Gastroesophageal sphincter (tissue), 4 donors: ENCODE measurements at places on chromosomes 5 and 9.

DNA sequence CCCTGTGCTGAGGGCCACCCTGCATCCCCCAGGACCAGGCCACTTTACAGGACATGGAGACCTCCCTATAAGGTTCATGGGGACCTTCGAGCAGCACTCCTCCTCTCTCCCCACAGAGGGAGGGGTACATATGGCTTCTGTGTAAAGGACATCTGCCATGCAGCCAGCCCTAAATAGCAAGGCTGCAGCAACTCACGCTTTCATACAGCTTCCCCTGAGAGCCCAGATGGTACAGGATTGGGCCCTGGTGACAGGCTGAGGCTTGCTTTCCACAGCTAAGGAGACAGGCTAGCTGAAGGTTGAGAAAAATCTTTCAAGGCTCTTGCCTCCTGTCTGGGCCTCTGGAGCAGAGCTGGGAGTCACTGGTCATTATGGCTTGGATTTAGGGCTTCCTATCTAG, 147.0 kb upstream of the ZNF366 start:
- no peaks in the 10 kb centered on the region for H3K4me1 ChIP-seq
- no peaks in the 10 kb centered on the region for H3K36me3 ChIP-seq
- ATAC-seq = no peak
- H3K4me3 ChIP-seq = no peak overlapping the region

DNA sequence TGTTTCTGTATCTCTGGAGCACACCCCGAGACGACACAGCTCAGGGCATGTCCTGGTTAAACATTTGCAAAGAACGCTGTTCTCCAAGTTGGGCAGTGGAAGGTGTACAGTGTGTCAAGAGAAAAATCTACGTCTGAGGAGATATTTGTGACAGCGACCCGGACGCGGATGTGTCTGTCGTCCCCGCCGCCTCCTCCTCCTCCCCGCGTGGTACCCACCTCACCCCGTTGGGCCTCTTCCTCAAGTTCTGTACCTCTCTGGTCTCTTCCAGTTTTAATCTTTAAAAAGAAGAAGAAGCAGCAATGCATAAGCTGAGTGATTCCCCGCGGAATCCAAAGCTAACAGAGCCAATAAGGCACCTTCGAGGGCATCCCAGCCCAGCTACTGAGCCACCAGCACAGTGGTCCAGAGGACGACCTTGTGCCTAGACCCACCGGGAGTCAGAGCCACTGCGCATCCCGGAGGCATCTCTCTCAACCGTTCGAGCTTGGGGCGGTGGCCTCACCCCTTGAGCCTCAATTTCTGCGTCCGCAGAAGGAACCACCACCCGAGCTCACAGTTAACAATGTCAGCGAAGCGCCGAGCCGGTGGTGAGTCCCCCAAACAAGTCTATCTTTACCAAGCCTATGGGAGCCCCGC, 467 bp downstream of the C9orf78 start:
- H3K36me3 ChIP-seq = no peaks in the 10 kb centered on the region
- ATAC-seq = peak; percentile 21
- no peaks in the 10 kb centered on the region for H3K27me3 ChIP-seq
- H3K4me1 ChIP-seq = no peaks in the 10 kb centered on the region
- H3K27ac ChIP-seq = peak overlapping the region; percentile 96

- no peak overlapping the region for H3K27ac ChIP-seq
- H3K27me3 ChIP-seq = no peaks in the 10 kb centered on the region
- H3K4me1 ChIP-seq = no peaks in the 10 kb centered on the region
Measured at GRCh38 chr5:72523960-72524582, 16.9 kb upstream of the ZNF366 start.

DNA sequence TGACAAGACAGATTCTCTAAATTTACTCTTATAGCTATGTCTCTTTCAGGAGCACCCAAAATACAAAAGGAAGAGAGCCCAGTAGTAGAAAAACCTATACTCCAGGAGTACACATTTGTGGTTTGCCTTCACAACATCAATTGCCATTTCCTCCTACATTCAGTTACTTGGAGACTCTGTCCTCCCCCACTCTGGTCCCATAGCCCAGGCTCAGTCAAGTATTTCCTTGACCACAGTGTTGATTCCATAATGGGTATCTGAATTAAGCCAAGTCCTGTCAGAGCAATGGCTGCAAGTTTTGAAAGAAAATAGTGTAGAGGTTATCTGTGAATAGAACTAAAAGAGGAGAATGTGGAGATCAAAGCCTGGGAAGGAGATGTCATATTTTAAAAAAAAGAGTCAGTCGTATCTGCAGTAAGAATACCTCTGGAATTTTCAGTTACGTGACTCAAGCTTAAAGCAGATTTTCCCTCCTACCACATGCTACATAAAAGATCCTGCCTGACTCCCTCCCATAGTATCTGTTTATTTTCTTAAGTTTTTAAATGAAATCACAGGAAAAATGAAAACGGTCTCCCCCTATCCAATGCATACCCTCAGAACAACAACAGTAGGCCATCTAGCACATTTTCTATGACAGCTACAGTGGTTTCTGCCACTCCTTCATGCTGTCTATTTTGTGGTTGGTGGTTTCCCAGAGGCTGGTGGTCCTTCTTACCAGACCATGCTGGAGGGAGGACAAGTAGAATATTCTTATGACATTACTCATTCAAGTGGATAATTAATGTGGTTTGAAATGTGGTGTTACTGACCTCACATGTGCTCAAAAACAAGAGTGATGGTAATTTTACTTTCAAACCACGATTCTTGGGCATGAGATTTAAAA, 249.7 kb upstream of the TMEM161B start:
- H3K4me3 ChIP-seq = no peak overlapping the region
- H3K27ac ChIP-seq = no peak overlapping the region
- no peak for ATAC-seq

GRCh38 chr5:17910318-17910717, 276.1 kb downstream of the TAF11L14 start:
- no peaks in the 10 kb centered on the region for H3K4me1 ChIP-seq
- H3K27me3 ChIP-seq = no peaks in the 10 kb centered on the region
- no peaks in the 10 kb centered on the region for H3K36me3 ChIP-seq
- no peak overlapping the region for H3K27ac ChIP-seq
- no peak overlapping the region for H3K4me3 ChIP-seq

GRCh38 chr9:138094028-138094427, 216.4 kb downstream of the CACNA1B start:
- no peak overlapping the region for H3K27ac ChIP-seq
- ATAC-seq = no peak
- H3K4me1 ChIP-seq = no peaks in the 10 kb centered on the region
- no peaks in the 10 kb centered on the region for H3K36me3 ChIP-seq
- H3K27me3 ChIP-seq = no peaks in the 10 kb centered on the region

DNA sequence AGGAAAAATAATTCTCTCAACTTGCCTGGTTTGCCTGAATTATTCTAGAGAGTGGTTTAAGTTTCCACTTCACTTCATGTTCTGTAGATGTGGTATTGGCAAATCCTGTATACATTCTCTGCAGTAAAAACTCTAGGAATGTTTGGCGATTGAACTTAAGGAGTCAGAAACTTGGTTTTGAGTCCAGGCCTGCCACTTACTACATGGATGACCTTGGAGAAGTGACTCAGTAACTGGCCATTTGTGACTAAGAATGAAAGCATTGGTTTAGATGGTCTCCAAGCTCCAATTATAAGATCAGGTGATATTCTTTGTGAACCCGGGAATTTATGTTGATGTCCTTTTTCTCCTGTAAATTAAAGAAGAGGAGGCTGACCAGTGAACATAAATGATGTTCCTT, 233.8 kb downstream of the GAS1 start:
- no peaks in the 10 kb centered on the region for H3K27me3 ChIP-seq
- no peaks in the 10 kb centered on the region for H3K36me3 ChIP-seq
- no peak overlapping the region for H3K27ac ChIP-seq
- H3K4me3 ChIP-seq = no peak overlapping the region

GRCh38 chr5:94223235-94223634, 395.2 kb downstream of the KIAA0825 start:
- H3K36me3 ChIP-seq = no peaks in the 10 kb centered on the region
- H3K27me3 ChIP-seq = no peaks in the 10 kb centered on the region
- no peak overlapping the region for H3K27ac ChIP-seq
- H3K4me1 ChIP-seq = no peaks in the 10 kb centered on the region
- ATAC-seq = no peak

DNA sequence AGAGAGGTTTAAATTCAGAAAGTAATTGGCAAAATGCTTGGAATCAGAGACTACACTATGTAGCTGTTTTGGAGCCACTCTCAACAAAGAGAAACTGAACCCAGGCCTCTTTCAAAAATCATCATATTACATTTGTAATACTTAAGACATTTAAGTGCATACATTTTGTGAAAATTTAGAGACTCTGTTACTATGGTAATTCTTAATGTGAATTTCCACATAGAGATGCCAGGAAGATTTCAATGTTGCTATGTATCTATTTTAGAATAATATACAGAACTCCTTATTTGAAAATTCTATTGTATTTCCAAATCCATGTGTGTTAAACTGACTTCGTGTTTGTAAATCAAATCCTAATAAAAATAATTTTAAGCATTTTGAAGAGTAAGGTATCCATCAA, 1260.9 kb upstream of the C9orf72 start:
- no peaks in the 10 kb centered on the region for H3K27me3 ChIP-seq
- no peaks in the 10 kb centered on the region for H3K4me1 ChIP-seq
- no peak overlapping the region for H3K4me3 ChIP-seq
- no peak for ATAC-seq
- no peaks in the 10 kb centered on the region for H3K36me3 ChIP-seq
- H3K27ac ChIP-seq = no peak overlapping the region

DNA sequence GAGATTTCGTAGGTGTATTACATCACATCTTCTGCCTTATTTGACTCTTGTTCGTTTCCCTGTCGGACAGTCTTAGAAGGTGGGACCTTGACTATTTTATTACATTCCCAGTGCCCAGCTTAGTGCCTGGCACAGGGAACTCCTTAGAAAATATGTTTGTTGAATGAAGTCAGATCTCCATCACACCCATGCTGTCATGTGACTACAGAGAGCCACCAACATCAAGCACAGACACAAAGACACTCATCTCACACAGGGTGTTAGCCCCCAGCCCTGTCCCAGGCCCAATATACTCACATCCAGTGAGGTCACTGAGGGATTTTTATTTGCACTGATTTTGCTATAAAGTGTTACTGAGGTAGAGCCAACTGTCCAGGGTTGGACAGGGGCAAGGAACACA, 692 bp upstream of the SRA1 start:
- no peaks in the 10 kb centered on the region for H3K27me3 ChIP-seq
- H3K27ac ChIP-seq = peak overlapping the region; percentile 91
- no peak for ATAC-seq

GRCh38 chr9:121836366-121836885, 185.0 kb downstream of the DAB2IP start:
- peaks cover 13% of the 10 kb centered on the region for H3K4me1 ChIP-seq
- peaks cover 9% of the 10 kb centered on the region for H3K36me3 ChIP-seq
- H3K4me3 ChIP-seq = no peak overlapping the region
- ATAC-seq = no peak

DNA sequence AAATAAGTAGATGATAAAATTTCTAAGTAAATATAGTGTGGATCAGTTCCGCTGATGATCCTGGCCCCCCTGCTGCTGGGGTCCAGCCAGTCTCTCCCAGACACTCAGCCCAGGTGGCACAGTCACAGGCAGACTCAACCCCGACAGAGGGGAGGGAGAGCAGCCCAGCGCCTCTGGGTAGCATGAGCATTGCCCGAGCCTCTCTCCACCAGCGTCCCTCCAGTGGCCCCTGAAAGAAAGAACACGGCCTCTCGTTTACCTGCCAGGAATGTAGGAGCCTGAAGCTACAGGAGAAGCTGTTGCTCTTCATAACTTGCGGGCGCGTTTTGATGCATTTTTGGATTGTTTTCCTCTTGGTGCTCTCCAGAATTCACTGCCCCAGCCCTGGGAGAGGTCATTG, 68.8 kb upstream of the ICE1 start:
- no peak for ATAC-seq
- H3K27me3 ChIP-seq = no peaks in the 10 kb centered on the region
- H3K36me3 ChIP-seq = no peaks in the 10 kb centered on the region
- no peak overlapping the region for H3K27ac ChIP-seq
- H3K4me1 ChIP-seq = no peaks in the 10 kb centered on the region
